GM23338 (cell line): ENCODE measurements at places on chromosomes 11 and 22.

DNA sequence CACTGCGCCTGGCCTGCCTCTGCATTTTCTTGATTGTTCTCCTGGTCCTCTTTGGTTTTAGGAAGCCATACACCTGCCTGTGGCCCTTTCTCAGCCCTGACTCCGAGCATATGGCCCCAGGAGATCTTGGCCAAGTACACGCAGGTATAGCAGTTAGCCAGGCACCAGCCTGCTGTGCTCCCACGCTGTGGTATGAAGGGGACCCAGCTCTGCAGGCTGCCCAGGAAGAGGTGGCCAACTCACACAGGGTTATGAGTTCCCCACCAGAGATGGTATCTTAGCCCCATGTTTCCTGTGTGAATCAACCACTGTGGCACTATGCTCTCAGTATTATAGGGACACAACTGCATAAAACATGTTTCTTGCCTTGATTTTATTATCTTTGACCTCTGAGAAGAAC lies 31.1 kb downstream of the SGSM3 start:
- DNase-seq = no peak

GRCh38 chr11:112504056-112504455 lies 243.4 kb upstream of the PLET1 start:
- no peak for DNase-seq

- no peak for DNase-seq
Measured at GRCh38 chr11:131449036-131450019, 78.9 kb downstream of the NTM start.

GRCh38 chr22:20578192-20578591 lies 70.8 kb downstream of the MED15 start:
- no peak for DNase-seq

DNA sequence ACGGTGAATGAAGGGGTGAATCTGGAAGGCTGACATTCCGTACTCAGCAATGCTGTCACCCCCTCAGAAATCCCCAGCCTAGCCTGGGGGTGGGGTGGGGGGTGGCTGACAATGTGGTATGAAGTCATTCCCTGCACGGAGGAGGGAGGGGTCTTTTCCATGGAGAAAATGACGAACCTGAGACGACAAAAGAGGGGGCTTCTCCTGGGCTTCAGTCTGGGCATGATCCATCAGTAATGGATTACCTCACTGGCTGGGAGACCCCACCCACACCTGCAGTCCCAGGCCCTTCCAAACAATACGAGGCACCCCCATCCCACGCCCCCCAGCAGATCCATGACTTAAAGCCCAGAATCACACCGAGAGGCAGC lies 1.0 kb downstream of the KIAA0930 start:
- DNase-seq = no peak

DNA sequence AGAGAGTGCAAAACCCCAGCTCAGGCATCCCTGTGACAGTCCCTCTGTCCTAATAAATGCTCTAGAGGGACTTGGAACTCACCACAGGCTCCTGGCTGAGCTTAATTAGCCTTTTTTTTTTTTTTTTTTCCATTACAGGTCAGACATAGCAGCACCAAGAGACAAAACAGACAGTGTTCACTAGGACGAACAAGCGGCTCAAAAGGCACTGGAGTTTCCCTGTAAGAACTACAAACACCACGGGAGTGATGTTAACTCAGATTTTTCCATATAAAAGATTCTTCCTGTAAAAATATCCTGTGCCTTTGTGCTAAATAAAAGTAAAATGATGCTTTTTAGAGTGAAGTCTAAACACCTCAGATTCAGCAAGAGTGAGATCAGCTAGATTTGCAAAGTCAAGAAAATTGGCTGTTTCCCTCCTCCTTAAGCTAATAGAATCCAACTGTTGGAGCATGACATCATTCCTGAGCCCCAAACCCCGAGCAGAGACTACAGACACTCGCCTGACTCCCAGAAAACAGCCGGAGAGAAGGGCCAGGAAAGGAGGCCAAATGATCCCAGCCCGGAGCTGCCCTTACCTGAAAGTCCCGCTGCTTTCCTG lies 101.0 kb upstream of the AKIP1 start:
- DNase-seq = no peak

GRCh38 chr11:34990916-34991315 lies 74.5 kb downstream of the PDHX start:
- no peak for DNase-seq

DNA sequence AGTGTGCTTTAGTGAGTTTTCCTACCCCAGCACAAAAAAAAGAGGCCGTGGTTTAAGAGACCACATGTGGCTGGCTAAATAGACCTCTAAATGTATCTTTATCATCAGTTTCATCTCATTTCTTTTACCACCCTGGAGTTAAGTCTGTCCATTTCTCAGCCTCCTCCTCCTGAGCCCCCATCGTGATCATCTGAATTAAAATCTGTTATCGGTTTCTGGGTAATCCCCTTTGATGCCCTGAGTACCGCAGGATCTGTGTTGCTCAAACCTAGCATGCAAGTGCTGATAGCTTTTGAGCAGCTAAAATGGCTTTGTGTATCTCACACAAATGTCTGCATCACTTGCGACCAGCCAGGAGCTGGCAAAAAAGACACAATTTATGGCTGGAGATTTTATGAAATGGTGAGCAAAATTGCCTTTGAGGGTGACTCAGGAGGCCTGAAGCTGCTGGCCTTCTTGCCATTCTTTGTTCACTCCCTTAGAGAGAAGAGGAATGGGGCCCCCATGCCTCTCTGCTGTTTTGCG lies 236.5 kb downstream of the NTM start:
- DNase-seq = no peak

- no peak for DNase-seq
Measured at GRCh38 chr22:23264610-23265367, 84.5 kb downstream of the BCR start.

GRCh38 chr11:17508306-17508705 lies 31.7 kb upstream of the ABCC8 start:
- DNase-seq = no peak

DNA sequence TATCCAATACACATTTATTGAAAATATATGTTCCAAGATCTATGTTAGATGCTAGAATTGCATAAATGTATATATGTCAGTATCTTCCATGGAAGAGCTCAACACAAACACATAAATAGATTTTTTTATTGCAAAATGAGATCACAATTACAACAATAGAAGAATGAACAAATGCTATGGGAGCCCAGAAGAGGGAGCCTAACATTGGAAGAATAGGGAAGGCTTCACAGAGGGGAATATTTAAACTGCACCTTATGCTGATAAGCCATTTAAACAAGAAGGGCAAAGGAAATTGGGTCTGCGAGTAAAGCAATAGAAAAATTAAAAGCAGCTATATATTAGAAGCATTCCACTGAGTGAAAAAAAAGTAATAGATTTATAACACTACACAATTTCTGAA lies 96.1 kb upstream of the LRRC55 start:
- no peak for DNase-seq

DNA sequence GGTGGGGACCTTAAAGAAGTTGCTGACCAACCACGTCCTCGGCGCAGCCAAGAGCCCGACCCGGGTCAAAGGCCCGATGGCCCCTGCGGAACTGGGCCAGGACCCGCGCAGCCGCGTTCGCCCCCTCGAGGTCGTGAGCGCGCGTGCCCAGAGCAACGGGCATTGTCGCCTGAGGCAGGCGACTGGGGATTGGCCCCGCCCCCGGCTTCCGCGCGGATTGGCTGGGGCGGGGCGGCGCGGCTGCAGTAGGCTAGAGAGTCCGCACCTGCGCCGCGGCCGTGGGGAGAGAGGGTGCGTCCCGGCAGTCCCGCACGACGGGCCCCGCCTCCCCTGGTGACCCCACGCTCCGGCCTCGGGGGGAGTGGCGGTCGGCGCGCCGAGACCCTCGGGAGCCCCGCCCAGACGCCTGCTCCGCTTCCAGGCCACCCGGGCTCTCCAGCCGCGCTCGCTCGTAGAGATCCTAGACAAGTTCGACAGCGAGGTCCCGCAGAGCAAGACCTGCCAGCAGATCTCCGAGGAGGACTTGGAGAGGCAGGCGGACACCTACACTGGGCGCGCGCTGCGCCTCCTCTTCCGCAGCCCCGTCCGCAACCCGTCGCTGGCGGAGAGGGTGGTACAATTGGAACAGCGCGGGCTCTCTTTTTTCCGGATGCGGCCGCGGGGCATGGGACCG lies 8.3 kb upstream of the PPIL2 start:
- peak; percentile 86 for DNase-seq

- DNase-seq = no peak
Measured at GRCh38 chr22:47207387-47207786, 444.9 kb downstream of the TBC1D22A start.

- no peak for DNase-seq
Measured at GRCh38 chr11:13897646-13898276, 64.8 kb upstream of the SPON1 start.

DNA sequence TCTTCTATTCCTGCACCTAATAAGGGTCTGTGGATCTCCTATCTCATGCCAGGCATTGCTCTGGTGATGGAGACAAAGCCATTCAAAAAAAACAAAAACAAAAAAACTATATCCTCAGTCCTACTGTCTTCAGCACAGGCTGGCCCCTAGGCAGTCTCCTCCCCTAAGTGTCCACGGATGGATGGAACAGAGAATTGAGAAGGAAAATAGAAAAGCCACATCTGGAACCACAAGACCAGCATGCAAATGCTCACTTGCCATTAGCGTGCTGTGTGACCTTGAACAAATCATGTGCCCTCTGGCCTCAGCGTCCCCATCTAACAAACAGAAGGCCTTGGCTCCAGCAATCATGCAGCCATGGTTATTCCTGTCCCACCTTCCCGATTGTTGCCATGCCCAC lies 32.7 kb upstream of the CD82 start:
- no peak for DNase-seq

DNA sequence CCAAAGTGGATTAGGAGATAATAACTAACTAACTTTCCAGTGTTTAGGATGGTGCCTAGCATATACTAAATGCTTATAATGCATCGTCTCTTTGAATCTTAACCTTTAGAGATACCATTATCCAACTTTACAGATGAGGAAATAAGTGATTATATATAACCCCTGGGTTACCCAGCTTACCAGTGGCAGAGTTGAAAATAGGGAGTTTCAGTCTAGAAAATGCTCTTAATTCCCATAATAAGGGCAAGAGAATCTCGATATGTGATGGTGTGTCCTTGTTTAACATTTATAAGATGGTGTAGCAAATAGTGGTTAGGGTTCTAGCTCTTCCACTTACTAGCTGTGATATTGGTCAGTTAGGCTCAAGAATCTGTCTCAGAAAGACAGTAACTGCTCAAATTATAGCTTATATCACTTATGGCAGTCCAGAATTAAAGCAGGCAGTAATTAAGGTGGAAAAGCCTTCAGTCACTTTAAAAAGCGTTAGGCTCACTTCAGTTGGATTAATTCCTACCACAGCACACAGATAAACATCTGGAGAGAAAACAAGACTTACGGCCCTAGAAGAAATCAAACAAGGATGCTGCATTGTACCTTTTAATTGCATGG lies 6.3 kb downstream of the XBP1 start:
- DNase-seq = no peak

- no peak for DNase-seq
Measured at GRCh38 chr11:94150704-94151685, 22.4 kb downstream of the PANX1 start.

- DNase-seq = no peak
Measured at GRCh38 chr11:27118949-27119348, 78.3 kb downstream of the BBOX1 start.

GRCh38 chr22:17741866-17742526 lies 32.3 kb downstream of the BID start:
- DNase-seq = no peak

- DNase-seq = no peak
Measured at GRCh38 chr11:86596861-86597586, 75.4 kb downstream of the ME3 start.

DNA sequence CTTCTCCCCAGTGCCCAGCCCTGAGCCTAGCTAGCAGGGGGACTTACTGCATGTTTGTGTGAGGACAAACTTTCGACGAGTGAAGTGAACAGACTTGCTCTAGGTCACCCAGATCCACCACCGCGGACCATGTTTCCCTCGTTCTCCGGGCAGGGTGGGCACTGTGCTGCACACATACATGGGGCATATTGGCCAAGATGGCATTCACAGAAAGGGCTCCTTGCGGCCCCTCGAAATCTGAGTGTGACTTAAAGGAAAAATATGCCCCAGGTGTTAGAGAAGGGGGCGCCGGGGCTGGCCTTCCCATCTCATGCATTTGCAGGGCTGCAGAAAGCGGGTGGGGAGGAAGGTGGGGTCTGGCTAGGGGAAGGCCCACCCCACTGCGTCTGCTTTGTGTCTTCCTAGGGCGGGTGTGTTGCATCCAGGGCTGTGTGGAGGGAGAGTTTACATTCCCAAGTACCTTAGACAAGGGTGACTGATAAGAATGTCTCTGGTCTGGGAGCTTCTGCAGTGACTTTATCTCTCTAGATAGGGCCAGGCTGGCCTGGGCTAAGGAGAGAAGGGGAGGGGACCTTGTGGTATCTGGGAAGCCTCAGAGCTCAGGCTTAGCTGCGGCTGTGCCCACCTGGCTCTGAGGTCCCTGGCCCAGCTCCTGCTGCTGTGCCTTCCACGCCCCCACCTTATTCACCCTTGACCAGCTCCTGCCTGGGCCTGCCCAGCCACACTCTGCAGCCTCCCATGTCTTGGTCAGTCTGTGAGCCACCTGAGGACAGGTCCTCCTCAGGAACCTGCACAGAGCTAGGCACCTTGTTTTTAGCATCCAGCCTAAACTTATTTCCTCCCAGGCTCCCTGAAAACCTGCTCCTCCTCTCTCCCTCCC lies 45.8 kb downstream of the LRRC32 start:
- no peak for DNase-seq
